ENCODE measurements at places on chromosomes 7 and 10.

GRCh38 chr7:116671681-116672595, at the start of gene MET:
TSS of gene MET (plus strand) at chr7:116672196. CDS start at chr7:116699085, 26,889 bp downstream.
- peak; percentile 92 for DNase-seq

DNA sequence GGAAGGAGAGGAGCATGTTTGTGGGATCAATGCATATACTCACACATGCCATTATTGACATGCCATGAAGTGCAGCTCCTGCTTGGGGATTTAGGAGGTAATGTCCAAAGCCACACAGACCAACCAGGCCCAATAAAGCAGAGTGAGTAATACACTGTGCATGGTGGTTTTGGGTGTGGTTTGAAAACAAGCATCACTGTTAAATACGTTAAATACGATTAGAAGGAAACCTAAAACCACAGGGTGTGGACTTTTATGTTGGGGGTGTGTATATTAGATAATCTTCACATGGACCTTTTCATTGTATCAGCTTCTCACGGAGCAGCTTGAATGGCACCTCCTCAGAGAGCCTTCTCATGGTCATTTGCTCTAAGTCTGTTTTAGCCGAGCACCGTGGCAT, 10.4 kb upstream of the EIF3A start:
- DNase-seq: no peak

DNA sequence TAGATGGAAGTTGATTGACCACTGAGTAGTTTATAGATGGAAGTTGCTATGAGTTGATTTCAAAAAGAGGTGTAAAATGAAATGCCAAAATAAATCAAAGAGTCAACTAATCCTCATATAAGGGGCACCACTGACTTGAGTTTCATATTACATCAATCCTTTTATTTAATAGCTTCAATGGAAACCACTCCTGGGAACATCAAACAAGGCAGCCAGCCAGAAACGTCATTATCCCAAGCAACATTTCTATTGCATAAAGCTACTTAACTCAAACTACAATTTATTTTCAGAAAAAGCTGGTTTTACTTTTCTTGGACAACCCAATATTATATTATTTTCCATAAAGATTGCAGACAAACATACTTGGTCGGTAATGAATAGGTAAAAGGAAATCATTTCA, 162.1 kb downstream of the TSPAN12 start:
- no peak for DNase-seq

DNA sequence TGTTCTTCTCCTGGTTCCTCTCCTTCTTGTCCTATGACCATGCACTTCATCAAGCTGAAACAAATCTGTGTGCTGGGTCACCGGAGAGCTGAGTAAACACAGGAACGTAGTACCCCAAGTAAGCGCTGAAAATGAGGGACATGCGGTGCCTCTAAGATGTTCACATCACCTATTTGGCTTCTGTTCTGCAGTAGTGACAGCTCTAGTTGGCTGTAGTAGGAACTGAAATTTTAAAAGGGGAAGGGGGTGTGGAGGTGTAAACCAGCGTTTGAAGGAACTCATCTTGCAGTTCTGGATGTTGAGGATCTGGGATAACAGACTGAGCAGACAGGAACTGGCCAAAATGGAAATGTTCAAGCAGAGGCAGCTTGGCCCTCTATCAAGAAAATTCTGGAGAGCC, 85.2 kb downstream of the WNT2 start:
- DNase-seq: no peak

GRCh38 chr10:78559661-78560340, 509.0 kb upstream of the ZMIZ1 start:
- no peak for DNase-seq

GRCh38 chr10:110011681-110012080, 3.9 kb downstream of the ADD3 start:
- DNase-seq: no peak

DNA sequence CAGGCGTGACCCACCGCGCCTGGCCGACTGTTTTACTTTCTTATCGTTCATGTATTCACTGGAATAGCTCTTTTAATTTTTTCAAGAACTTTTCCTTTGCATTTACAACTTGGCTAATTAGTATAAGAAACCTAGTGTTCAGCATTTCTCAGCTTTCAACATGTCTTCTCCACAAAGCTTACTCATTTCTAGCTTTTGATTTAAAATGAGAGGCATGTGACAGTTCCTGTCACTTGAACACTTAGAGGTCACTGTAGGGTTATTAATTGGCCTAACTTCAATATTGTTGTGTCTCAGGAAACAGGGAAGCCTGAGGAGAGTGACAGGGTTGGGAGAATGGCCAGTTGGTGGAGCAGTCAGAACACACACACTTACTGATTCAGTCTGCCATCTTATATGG, 125.1 kb upstream of the GPR22 start:
- DNase-seq: no peak

DNA sequence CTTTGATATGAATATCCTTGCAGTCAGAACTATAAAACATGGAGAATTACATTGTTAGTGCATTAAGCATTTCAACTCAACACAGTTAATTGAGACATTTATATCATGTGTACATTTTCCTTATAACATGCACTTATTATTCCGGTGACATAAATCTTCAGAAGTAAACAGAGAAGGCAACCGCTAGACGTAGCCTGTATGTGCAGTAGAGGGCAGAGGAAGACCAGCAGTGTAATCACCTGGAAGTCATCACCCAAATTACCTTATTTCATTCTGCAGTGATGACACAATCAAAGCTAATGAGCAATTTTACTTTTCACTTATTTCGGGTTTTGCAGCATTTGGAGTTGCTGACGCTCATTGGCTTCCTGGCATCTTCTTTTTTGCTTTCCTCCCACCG, 394.6 kb downstream of the SDK1 start:
- no peak for DNase-seq

DNA sequence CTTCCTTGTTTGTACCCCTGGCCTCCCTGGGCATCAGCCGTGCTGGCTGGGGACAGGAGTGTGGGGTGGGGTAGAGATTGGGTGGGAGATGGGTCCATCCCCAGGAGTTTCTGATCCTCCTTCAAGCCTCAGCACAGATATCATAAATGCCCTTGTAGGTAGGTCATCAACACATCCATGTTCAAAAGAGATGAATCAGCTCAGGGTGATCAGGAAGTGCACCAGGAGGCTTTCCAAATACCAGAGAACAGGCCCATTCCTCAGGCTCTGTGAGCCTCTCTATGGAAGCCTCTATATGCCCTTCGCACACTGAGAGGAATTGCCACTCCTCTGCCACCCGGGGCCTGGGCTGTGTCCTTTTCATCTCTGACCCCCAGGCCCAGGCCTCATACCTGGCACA, 31.9 kb upstream of the ADCYAP1R1 start:
- DNase-seq: no peak

DNA sequence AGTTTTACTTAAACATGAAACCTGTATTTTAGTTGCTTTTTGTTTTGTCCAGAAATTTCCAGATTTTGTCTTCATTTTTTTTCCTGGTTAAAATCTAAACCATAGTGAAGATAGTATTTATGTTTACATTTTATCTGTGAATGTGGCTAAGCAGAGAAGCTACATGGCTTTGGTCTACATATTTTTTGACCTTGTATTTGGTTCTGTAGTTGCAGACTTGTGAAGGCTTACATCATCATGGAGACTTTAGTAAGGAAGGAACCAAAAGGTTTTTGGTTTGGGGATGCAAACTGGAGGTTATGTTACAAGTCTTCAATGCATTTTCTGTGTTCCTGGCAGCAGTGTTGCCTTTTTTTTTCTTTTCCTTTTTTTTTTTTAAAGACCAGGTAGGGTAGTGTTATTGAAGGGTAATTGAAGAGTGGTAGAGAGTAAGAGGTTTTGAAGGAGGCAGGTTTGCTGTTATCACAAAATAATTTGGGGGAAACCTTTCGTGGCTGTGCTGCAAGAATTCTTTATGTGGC, 30.9 kb upstream of the VDAC2 start:
- no peak for DNase-seq

GRCh38 chr10:49609006-49609282, 1.2 kb upstream of the SLC18A3 start:
- DNase-seq: peak; percentile 22

DNA sequence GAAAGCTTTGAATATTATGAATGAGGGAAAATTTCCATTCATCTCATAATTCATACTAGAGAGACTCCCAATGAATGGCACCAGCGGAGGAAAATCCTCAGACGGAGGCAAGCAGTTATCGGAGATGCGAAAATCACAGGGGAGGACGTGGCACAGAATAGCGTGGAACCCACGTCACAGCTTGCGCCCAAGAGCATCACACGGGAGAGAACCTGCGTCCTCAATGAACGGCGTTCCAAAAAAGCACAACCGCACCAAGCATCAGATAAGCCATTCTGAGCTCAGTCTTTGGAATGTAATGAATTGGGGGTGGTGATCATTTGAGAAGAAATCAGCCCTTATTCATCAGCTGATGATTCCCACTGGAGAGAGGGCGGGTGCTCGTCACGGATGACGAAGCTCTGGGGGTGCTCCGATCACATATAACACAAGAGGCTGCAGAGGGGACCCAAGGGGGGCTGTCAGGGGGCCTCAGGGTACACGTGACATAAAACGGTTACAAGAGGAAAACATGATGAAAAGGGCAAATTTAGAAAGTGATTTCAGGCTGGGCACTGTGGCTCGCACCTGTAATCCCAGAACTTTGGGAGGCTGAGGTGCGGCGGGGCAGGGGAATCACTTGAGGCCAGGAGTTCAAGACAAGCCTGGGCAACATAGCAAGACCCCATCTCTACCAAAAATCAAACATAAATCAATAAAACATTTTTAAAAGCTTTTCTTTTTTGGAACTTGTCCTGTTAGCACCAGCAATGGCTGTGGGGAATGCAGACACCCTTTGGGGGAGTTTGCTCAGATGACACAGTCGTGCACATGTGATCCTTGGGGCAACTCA, 33.8 kb upstream of the FIS1 start:
- DNase-seq: no peak

GRCh38 chr7:9776900-9777299, 1196.8 kb upstream of the PHF14 start:
- DNase-seq: no peak

GRCh38 chr7:36971515-36972139, 247.3 kb upstream of the AOAH start:
- DNase-seq: peak; percentile 85

DNA sequence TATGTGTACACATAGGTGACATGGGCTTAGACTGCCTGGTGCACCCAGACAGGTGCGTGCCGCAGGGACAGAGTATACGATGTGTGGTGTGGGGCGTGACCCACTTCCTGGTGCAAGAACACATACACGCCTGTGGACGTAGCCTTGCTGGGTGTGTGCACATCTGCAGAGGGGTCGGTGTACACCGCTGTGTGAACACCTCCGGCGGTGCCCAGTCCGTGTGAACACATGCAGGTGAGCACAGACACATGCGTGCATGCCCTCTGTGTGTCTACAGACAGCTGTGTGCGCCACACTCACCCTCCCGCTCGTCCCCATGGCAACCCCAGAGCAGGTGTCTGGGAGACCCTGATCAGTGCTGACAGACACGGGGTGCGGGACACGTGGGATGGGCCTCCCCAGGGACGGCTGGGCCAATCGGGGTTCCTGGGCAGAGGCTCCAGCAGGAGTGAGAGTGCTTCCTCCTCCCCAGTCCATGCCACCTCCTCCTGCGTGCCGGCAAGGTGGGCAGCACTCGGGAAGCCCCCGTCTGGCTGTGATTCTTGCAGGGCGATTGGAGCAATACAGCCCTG, 23.4 kb downstream of the ELFN1 start:
- peak; percentile 31 for DNase-seq

GRCh38 chr10:103551619-103552602, 58.4 kb downstream of the NEURL1 start:
- DNase-seq: no peak

DNA sequence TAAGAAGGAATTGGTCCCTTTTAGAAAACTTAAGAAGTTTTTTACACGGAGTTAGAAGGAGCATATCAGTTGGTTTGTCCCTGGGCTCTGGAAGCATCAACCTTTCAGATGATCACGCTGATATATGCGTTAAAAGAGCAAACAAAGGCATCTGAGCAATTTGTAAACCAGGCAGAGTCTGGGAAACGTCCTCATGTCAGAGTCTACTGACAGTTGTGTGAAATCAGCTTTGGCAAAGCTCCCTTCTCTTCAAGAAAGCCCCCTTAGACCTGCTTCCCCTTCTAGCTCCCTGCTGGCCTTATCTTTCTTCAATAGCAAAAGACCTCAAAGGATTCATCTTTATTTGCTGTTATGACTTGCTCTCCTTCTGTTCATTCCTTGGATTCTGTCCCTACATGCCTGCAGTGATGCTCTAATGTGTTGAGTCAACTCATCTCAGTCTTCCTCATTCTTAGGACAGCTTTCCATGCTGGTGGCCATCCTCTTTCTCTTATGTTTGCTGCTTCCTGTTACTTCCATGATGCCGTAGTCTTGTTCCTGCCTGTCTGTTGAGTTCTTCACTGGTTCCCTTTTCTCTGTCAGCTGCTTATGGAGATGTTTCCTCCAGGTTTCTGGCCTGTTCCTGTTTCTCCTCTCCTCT, 106.5 kb upstream of the BMPER start:
- DNase-seq: no peak

DNA sequence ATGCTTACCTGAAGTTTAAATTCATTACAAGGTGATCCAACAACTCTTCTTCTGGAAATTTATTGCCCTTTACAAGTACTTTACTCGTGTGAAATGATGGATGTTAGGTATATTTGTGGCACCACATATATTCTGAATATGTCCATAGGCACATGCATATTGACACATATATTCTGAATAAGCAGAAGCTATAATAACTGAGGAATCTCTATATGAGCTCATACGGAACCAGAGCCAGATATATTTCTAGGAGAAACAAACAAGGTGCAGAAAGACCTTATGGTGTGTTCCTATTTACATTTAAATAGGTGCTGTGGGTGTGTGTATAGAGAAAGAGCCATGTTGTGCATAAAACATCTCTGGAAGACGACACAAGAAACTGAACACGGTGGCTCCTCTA, 456.1 kb upstream of the NPVF start:
- no peak for DNase-seq

GRCh38 chr10:48193556-48193955, 80.9 kb downstream of the FRMPD2 start:
- no peak for DNase-seq

DNA sequence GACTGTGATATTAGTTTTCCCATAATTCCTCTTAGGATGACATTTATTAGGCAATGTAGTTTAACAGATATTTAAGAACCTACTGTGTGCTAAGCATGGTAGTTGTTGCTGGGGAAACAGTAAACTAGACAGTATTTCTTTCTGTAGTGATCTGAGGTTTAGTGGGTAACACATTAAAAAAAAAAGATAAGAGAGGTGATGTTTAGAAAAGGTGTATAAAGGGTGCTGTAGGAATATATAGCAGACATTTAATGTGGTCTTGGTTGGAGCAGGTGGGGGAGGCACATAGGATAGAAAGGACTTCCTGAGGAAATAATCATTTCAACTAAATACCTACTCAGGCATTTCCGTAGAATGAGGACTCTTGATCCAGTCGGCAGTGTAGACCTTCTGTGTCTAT, 11.9 kb downstream of the KIF11 start:
- DNase-seq: no peak

GRCh38 chr10:118732245-118733165, 22.3 kb downstream of the CACUL1 start:
- DNase-seq: no peak

- no peak for DNase-seq
Measured at GRCh38 chr7:116779931-116780330, 82.5 kb upstream of the CAPZA2 start.

GRCh38 chr7:11300241-11300640, 326.6 kb downstream of the PHF14 start:
- DNase-seq: no peak

GRCh38 chr7:38321515-38321944, 48.1 kb upstream of the TARP start:
- no peak for DNase-seq

- no peak for DNase-seq
Measured at GRCh38 chr7:106057962-106058927, 53.9 kb downstream of the SYPL1 start.
